ENCODE measurements at places on chromosomes 3 and 15.

GRCh38 chr3:155676252-155676981 is 68.5 kb downstream of the PLCH1 start:
- no peak for DNase-seq

- no peak for DNase-seq
Measured at GRCh38 chr15:77475898-77476297, 55.2 kb downstream of the HMG20A start.

GRCh38 chr15:96020133-96020532 is 310.4 kb upstream of the NR2F2 start:
- peak; percentile 25 for DNase-seq

- DNase-seq = no peak
Measured at GRCh38 chr15:83992324-83993031, 243.1 kb upstream of the GOLGA6L4 start.

- no peak for DNase-seq
Measured at GRCh38 chr15:78727561-78727960, 83.7 kb downstream of the ADAMTS7 start.

- DNase-seq = no peak
Measured at GRCh38 chr3:132593241-132593946, 3.7 kb upstream of the ACKR4 start.

Data from C1 segment of cervical spinal cord (tissue), 14 donors.